Naive thymus-derived CD8-positive, alpha-beta T cell (primary cell): ENCODE measurements at places on chromosomes 5 and 9.

DNA sequence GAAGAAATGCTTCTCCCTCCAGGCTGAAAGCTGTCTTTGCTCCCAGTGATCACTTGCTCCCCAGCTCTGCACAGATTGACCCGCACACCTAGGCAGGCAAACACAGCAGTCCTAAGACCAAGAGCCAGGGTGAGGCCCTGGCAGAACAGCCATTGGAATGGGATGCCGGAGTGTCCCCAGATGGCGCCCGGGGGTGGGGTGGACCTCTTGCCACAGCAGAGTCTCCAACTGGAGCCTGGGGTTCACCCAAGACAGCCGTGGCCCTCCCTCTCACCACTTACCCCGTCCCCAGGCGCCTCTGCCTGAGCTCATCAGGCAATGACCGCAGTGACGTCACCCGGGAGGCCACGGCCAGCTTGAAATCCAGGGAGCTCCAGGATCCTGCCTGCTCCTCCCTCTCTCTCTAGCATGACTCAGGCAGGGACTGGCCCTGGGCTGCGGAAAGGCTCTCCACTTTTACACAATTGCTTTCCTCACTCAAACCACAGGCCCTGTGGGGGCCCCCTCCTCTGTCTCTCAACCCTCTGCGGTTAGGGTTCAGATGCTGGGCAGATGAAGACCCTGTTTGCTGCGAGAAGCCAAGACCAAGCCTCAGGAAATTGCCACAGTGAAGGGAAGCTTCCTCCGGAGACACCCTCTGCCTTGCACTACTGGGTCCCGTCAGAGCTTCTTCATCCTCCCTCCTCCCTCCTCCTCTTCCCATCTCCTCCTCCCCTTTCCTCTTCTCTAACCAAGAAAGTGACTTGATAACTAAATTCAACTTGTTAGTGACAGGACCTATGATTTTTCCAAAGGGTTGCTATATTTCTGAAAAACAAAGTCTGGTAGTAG is 24.3 kb upstream of the PTGES start:
- peaks cover 14% of the 10 kb centered on the region for H3K27me3 ChIP-seq
- no peak overlapping the region for H3K4me3 ChIP-seq
- DNase-seq, result peak; percentile 9
- no peaks in the 10 kb centered on the region for H3K36me3 ChIP-seq

DNA sequence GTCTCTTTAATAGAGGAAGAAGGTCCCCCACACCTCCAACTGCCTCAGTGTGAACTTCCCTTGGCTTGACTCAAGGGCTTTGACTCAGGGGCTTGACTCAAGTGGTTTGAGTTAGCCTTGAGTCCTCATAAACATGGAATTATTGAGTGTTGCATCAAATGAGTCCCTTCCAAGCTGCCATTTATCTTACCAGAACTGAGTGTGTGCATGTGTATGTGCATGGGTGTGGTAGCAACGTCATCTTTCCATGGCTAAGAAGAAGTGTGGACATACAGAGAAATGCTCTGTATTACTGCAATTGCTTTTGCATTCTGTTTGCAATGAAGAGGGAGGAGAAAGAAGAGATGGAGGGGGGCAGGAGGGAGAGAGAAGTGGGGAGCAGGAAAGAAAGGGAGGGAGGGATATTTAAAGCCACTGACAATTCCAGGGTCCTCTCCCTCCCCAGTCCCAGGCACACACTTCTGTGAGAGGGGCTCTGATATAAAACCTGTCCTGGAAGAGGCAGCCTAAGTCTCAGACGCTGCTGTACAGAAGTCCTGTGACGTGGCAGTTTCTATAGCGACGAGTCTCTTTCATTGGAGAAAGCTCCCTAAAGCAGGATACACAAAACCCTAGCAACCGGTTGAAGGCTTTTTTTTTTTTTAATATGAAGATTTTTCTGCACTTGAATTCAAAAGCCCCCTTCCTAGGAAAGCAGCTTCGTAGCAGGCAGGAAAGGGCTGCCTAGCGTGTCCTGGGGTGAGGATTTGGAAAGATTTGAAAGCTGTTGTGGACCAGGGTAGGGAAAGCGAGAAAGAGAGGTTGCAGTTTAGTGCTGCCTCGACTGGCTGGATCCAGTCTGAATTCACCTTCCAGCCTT is 93.3 kb upstream of the MAP1B start:
- H3K4me1 ChIP-seq, result no peaks in the 10 kb centered on the region
- H3K27me3 ChIP-seq, result peaks cover 14% of the 10 kb centered on the region
- no peak for DNase-seq
- H3K27ac ChIP-seq, result no peak overlapping the region
- no peaks in the 10 kb centered on the region for H3K36me3 ChIP-seq

DNA sequence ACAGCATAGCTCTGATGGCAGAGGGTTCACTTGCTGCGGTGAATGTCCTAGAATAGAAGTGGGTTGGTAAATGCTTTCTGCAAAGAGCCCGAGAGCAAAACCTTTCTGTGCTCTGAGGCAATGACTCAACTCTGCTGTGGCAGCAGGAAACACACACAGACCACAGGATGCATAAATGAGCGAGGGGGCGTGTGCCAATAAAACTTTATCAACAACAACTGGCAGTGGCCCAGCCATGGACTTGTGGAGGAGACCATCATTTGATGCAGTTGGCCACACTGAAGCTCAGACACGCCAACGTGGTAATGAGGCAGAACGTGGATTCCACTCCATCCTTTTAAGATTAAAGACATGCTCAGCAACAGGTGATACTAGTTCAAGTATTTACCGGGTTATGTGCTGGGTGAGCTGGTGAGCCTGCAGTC is 6.8 kb downstream of the MRPL36 start:
- peaks cover 62% of the 10 kb centered on the region for H3K4me1 ChIP-seq
- H3K36me3 ChIP-seq, result peaks cover 4% of the 10 kb centered on the region
- peak; percentile 57 for DNase-seq

DNA sequence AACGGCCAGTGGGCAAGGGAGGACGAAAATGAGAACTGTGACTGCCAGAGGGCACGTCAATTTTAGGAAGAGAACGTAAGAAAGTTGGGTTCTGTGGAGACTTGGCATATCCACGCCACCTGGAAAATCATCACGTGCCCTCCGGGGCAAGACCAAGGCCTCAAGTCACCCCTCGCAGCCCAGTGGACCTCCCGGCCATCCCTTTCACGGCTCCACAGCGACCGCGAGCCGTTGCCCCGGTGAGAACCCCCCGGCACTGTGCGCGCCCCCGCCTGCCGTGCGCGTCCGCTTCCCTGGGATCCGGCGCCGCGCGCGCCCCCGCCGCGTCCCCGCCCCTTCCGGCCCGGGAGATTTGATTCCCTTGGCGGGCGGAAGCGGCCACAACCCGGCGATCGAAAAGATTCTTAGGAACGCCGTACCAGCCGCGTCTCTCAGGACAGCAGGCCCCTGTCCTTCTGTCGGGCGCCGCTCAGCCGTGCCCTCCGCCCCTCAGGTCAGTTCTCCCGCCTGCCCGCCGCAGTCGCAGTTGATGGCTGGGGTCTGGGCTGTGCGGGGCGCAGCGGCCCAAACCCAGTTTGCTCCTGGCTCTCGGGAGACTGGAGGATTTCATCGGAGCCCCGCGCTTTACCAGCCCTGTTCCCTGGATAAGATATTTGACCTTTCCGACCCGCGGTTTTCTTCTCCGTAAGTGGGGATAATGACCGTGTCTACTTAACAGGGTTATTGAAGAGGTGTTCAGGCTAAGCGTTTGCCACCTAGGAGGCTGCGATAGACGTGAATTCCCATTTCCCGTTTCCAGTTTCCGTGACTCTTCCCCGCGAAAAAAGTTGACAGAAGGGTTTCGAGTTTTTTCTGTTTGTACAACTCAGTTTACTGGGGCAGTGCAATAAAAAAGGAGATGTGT is at the start of gene MELK:
TSS of gene MELK (plus strand) at position 381 of the 904 bp plus-strand sequence. CDS start 8,787 bp downstream, outside the sequence.
- peak; percentile 86 for DNase-seq
- H3K27me3 ChIP-seq, result peaks cover 4% of the 10 kb centered on the region
- peak within 1 kb of the TSS; percentile 84 for H3K27ac ChIP-seq
- H3K36me3 ChIP-seq, result no peaks in the 10 kb centered on the region
- peak within 1 kb of the TSS; percentile 91 for H3K4me3 ChIP-seq

DNA sequence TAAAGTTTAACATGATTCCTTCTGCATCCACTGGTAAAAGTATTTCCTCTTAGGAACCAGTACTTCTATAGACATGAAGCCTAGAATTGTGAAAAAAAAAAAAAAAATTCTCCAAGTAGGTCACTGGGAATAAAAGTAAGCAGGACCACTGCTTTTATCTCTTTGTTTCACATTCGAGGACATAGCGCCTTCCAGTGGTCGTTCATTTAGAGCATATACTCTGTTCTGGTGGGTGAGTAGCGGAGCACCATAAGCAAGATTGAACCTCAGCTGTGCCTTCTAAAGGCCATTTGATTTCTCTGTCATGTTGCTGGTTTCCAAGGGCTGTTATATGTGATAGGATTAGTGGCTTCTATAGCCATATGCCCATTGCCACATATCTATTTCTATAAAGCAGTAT is 393.1 kb downstream of the TMEM232 start:
- H3K27ac ChIP-seq, result no peak overlapping the region
- no peaks in the 10 kb centered on the region for H3K36me3 ChIP-seq
- H3K27me3 ChIP-seq, result no peaks in the 10 kb centered on the region
- no peak overlapping the region for H3K4me3 ChIP-seq
- no peaks in the 10 kb centered on the region for H3K4me1 ChIP-seq
- DNase-seq, result no peak

DNA sequence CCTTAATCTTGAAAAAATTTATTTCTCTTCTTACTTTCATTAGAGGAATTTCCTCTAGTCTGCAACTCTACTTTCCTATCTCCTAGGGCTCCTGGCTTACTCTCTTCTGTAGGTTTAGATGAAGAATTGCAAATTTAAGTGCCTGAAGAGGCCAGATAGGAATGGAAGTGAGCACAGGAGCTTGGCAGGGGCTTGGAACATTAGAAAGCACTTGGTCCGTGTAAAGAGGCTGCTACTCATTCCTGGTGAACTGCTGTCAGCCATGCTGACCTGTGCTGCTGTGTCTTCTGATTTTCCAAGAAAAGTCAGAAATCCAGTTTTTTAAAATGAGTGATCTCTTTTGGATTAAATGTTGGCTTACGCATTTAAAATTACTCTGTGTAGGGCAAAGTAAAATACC is 210.9 kb upstream of the CLINT1 start:
- peaks cover 7% of the 10 kb centered on the region for H3K4me1 ChIP-seq
- no peak overlapping the region for H3K4me3 ChIP-seq
- H3K36me3 ChIP-seq, result no peaks in the 10 kb centered on the region
- peaks cover 2% of the 10 kb centered on the region for H3K27me3 ChIP-seq

DNA sequence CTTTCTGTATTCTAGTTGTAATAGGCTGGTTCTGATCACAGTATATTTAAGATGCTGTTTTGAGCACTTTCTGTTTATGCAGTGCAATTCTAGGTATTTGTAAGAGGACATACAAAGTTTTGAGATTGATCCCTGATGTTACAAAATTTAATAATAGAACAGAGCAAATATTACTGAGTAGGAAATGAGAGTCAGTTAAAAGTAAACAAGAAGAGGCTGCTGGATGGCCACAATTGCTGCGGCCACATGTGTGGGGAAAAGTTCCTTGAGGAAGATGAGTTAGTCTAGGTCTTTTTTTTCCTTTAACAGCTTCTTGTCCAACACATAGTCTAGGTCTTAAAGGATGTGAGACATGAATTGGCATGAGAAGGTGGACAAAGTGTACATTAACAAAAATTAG is 11.3 kb downstream of the EHMT1 start:
- H3K27me3 ChIP-seq, result no peaks in the 10 kb centered on the region
- DNase-seq, result no peak
- H3K4me3 ChIP-seq, result peak overlapping the region; percentile 70
- H3K36me3 ChIP-seq, result peaks cover 13% of the 10 kb centered on the region
- H3K4me1 ChIP-seq, result peaks cover 74% of the 10 kb centered on the region
- H3K27ac ChIP-seq, result peak overlapping the region; percentile 53

- H3K4me3 ChIP-seq, result no peak overlapping the region
- no peaks in the 10 kb centered on the region for H3K4me1 ChIP-seq
- H3K27ac ChIP-seq, result no peak overlapping the region
- peaks cover 1% of the 10 kb centered on the region for H3K27me3 ChIP-seq
- no peak for DNase-seq
Observed at GRCh38 chr5:178297751-178298150, 65.1 kb upstream of the PHYKPL start.

- no peaks in the 10 kb centered on the region for H3K36me3 ChIP-seq
- no peak overlapping the region for H3K27ac ChIP-seq
- peaks cover 17% of the 10 kb centered on the region for H3K27me3 ChIP-seq
- no peaks in the 10 kb centered on the region for H3K4me1 ChIP-seq
- H3K4me3 ChIP-seq, result no peak overlapping the region
Observed at GRCh38 chr5:14215901-14216300, 72.8 kb downstream of the TRIO start.

DNA sequence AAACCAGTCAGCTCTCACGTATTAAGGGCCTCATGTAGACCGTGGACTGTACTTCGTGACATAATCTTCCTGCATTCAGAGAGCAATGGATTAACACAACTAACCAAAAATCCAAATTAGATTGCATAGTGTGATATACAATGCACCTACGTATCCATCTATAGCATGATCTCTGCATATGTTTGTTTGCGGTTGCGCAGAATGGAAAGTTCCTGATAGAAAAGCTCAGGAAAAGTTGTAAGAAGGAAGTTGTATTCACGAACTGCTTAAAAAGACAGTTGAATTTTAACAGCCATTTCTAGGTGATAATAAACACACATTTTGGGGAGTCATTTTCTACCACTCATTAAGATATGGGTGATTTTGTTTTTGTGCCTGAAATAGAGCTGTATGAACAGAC is 869.0 kb downstream of the TLE4 start:
- DNase-seq, result no peak
- H3K36me3 ChIP-seq, result no peaks in the 10 kb centered on the region
- H3K4me1 ChIP-seq, result no peaks in the 10 kb centered on the region

DNA sequence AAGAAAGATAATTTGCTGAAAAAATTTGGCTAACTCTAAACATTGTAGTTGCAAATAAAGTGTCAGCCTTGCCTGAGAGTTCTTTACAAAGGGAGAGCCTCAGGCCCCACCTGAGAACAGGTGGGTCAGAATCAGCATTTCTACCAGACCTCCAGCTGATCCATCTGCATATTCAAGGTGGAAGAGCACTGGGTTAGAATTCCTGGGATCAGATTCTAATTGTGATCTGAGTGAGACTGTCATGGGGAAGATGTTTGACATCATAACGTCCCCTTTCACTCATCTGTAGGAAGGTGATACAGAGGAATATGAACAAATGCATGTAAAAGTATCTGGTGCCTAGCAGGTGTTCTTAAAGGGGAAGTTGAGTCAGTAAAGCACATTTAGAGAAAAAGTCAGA is 54.6 kb downstream of the FBXL7 start:
- no peaks in the 10 kb centered on the region for H3K4me1 ChIP-seq
- no peaks in the 10 kb centered on the region for H3K36me3 ChIP-seq
- no peak overlapping the region for H3K27ac ChIP-seq
- no peak for DNase-seq
- H3K4me3 ChIP-seq, result no peak overlapping the region

GRCh38 chr5:124744170-124744971 is 2.1 kb downstream of the ZNF608 start:
- no peak overlapping the region for H3K4me3 ChIP-seq
- H3K27me3 ChIP-seq, result peaks cover 42% of the 10 kb centered on the region
- H3K4me1 ChIP-seq, result peaks cover 36% of the 10 kb centered on the region
- no peaks in the 10 kb centered on the region for H3K36me3 ChIP-seq

DNA sequence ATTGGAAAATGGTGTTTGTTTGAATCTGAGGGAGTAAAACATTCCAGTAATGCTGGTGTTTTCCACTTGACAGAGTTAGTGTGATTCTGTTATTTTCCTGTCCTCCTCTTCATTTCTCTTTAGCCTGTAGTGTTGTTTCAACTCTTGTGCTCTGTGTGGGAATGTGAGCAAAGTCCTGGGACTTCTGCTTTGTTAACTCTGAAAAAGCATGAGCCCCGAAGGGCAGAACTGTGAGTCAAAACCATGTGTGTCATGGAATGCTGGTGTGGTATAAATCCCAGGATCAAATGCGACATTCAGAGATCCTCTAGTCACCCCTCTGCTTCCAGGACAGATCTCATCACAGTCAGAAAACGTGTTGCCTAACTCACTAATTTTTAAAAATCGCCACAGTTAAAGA is 8.9 kb downstream of the F2R start:
- H3K27ac ChIP-seq, result no peak overlapping the region
- H3K36me3 ChIP-seq, result peaks cover 10% of the 10 kb centered on the region
- no peak for DNase-seq
- no peaks in the 10 kb centered on the region for H3K27me3 ChIP-seq
